ENCODE measurements at places on chromosomes 7 and 10. TPM values are rescaled to one million over a fixed set of nuclear protein-coding genes. Genes with fewer than 3 reads are reported as not detected.

The ATOH7 gene
- 0.86 TPM for total RNA-seq

The CLEC2L gene
- 3.1 TPM for total RNA-seq

GRCh38 chr10:1163204-1163660, 107.0 kb downstream of the WDR37 start:
- peaks cover 2% of the 10 kb centered on the region for H3K27me3 ChIP-seq
- no peaks in the 10 kb centered on the region for H3K4me1 ChIP-seq
- no peak for DNase-seq
- no peak overlapping the region for H3K27ac ChIP-seq

The ZFAND4 gene
- total RNA-seq: 33.0 TPM

GRCh38 chr7:150586785-150587152, 19.6 kb downstream of the GIMAP4 start:
- H3K36me3 ChIP-seq: no peaks in the 10 kb centered on the region
- no peaks in the 10 kb centered on the region for H3K4me1 ChIP-seq
- H3K27ac ChIP-seq: no peak overlapping the region
- no peaks in the 10 kb centered on the region for H3K27me3 ChIP-seq
- DNase-seq: no peak
- H3K4me3 ChIP-seq: no peak overlapping the region

DNA sequence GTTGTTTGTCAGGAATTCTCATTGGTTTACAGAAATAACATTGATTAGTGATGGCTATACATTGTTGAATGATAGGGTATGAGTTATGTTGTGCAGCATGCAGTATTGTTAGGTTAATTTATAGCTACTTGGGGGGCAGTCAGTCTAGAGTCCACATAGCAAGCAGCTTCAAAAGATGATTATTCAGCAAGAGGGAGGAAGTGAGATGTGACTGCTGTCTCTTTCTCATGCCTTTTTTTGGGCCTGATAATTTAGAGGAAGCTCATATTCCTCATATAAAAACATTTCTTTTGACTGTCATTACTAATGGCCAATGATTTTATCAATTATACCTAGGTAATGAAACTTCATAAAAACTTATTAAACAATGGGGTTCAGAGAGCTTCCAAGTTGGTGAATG, 3.4 kb upstream of the TBRG4 start:
- peaks cover 2% of the 10 kb centered on the region for H3K4me1 ChIP-seq
- no peak overlapping the region for H3K4me3 ChIP-seq
- peaks cover 18% of the 10 kb centered on the region for H3K27me3 ChIP-seq
- no peaks in the 10 kb centered on the region for H3K36me3 ChIP-seq
- no peak overlapping the region for H3K27ac ChIP-seq

GRCh38 chr10:95211606-95212279, 17.7 kb downstream of the ACSM6 start:
- peaks cover 8% of the 10 kb centered on the region for H3K36me3 ChIP-seq
- H3K4me1 ChIP-seq: no peaks in the 10 kb centered on the region
- H3K27me3 ChIP-seq: no peaks in the 10 kb centered on the region
- H3K4me3 ChIP-seq: no peak overlapping the region

DNA sequence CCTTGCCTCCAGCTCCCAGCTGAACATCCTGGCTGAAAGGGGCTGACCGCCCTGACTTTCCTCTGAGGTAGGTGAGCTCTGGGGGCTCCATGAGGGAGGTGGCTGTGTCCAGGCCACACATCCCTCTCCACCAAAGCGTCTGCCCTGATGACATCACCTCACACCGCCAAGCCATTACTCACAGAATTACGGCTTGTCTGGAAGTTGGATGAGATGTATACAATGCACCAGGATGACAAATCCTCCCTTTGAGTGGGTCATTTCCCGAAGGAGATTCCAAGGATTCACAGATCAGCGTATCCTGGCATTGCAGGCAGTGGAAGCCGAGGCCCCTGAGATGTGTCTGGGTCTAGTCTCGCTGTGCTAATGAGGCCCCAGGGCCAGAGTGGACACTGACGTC, 15.1 kb upstream of the RET start:
- H3K4me3 ChIP-seq: no peak overlapping the region
- H3K27ac ChIP-seq: no peak overlapping the region
- H3K4me1 ChIP-seq: peaks cover 2% of the 10 kb centered on the region
- no peaks in the 10 kb centered on the region for H3K36me3 ChIP-seq
- H3K27me3 ChIP-seq: peaks cover 12% of the 10 kb centered on the region
- no peak for DNase-seq

DNA sequence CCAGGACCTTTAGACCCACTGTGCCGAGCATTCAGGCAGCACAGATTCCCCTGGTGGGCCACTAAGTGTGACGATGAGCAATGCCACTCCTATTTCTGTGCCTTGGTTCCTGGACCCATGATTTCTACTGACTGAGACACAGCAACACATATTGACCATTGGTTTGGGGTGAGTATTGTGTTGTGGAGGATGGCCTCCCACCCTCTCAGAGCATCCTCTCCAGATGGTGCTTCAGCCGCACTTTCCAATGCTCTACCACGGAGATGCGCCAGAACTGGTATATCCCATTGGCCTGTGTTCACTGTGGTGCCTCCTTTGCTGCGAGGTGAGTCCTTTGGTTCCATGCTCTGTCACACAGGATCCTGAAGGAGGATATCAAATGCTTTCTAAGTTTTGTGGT, 10.1 kb upstream of the GDF10 start:
- H3K27ac ChIP-seq: no peak overlapping the region
- H3K36me3 ChIP-seq: no peaks in the 10 kb centered on the region
- no peaks in the 10 kb centered on the region for H3K4me1 ChIP-seq
- peaks cover 8% of the 10 kb centered on the region for H3K27me3 ChIP-seq

The MARVELD1 gene
- total RNA-seq: 12.2 TPM

DNA sequence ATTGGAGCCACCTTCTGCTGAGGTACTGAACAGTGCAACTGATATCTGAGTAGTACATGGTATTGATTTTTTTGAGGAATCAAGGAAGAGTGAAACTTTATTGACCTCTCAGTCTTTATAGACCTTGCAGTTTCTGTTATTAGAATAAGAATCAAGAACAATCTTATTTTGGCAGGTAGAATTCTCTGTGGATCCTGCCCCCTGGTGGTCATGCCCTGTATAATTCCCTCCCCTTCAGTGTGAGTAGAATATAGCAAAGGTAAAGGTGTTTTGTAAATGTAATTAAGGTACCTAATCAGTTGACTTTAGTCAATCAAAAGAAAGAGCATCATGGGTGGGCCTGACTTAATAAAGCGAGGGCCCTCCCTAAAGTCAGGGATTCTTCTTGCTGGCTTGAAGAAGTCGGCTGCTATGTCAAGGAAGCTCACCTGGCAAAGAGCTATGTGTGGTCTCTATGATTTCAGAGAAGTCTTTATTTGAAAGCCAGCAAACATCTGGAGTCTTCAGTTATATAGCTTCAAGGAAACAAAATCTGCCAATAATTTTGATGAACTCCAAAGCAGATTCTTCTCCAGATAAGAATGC, 142.8 kb downstream of the LSM5 start:
- no peaks in the 10 kb centered on the region for H3K27me3 ChIP-seq
- no peaks in the 10 kb centered on the region for H3K4me1 ChIP-seq
- DNase-seq: peak; percentile 48
- no peaks in the 10 kb centered on the region for H3K36me3 ChIP-seq

GRCh38 chr10:33329178-33329577, 5.3 kb downstream of the NRP1 start:
- peaks cover 5% of the 10 kb centered on the region for H3K27me3 ChIP-seq
- peaks cover 10% of the 10 kb centered on the region for H3K4me1 ChIP-seq
- no peak overlapping the region for H3K27ac ChIP-seq

- DNase-seq: peak; percentile 6
- H3K4me1 ChIP-seq: peaks cover 5% of the 10 kb centered on the region
- no peak overlapping the region for H3K4me3 ChIP-seq
- H3K27me3 ChIP-seq: peaks cover 7% of the 10 kb centered on the region
- H3K27ac ChIP-seq: no peak overlapping the region
These were observed 31.8 kb downstream of the CALML3 start for GRCh38 chr10:5556576-5556975.

DNA sequence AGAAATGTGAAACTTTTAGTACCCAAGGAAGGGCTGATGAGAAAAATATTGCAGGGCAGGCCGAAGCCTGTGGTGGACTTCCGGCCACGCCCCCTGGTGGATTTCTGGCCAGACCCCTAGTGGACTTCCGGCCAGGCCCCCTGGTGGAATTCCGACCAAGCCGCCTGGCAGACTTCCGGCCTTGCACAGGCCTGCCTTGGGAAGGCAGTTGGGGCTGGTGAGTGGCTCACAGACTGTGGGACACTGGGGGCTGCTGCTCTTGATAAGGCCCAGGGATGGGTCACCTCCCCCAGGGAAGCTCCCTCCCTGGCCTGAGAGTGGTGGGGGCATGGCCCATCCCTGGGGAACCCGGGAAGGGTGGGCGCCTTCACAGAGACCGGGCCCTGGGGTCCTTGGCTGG, 116.4 kb upstream of the MKI67 start:
- H3K27ac ChIP-seq: no peak overlapping the region
- DNase-seq: peak; percentile 42
- no peak overlapping the region for H3K4me3 ChIP-seq
- no peaks in the 10 kb centered on the region for H3K36me3 ChIP-seq
- H3K4me1 ChIP-seq: peaks cover 30% of the 10 kb centered on the region

The RAPGEF5 gene
- 169 TPM for total RNA-seq

GRCh38 chr10:128326251-128326650, 200.0 kb upstream of the MKI67 start:
- H3K4me1 ChIP-seq: peaks cover 14% of the 10 kb centered on the region
- peak; percentile 53 for DNase-seq
- H3K27ac ChIP-seq: no peak overlapping the region
- H3K27me3 ChIP-seq: peaks cover 3% of the 10 kb centered on the region
- H3K36me3 ChIP-seq: no peaks in the 10 kb centered on the region
- H3K4me3 ChIP-seq: no peak overlapping the region

DNA sequence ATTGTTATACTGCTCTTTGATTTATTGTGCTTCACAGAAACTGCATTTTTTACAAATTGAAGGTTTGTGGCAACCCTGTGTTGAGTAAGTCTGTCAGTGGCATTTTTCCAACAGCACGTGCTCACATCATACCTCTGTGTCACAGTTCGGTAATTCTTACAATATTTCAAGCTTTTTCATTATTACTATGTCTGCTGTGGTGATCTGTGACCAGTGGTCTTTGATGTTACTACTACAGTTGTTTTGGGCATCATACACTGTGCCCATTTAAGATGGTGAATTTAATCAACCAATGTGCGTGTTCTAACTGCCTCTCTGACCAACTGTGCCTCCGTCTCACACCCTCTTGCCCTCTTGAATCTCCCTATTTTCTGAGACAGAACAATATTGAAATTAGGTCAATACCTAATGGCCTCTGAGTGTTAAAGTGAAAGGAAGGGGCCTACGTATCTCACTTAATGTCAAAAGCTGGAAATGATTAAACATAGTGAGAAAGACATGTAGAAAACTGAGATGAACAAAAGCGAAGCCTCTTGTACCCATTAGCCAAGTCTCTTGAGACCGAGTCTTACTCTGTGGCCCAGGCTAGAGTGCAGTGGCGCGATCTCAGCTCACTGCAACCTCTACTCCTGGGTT, 20.2 kb upstream of the ASL start:
- H3K27ac ChIP-seq: no peak overlapping the region
- H3K27me3 ChIP-seq: no peaks in the 10 kb centered on the region
- no peaks in the 10 kb centered on the region for H3K4me1 ChIP-seq

- H3K27ac ChIP-seq: peak overlapping the region; percentile 0
- peak overlapping the region; percentile 63 for H3K4me3 ChIP-seq
- peaks cover 18% of the 10 kb centered on the region for H3K4me1 ChIP-seq
- H3K36me3 ChIP-seq: no peaks in the 10 kb centered on the region
These were observed 93.7 kb downstream of the SVOPL start for GRCh38 chr7:138607216-138608126.

GRCh38 chr7:137994216-137994615, 7.7 kb downstream of the CREB3L2 start:
- H3K4me1 ChIP-seq: peaks cover 56% of the 10 kb centered on the region
- H3K4me3 ChIP-seq: peak overlapping the region; percentile 25
- peak; percentile 50 for DNase-seq
- H3K27ac ChIP-seq: peak overlapping the region; percentile 92

Data from glutamatergic neuron (in vitro differentiated cells).